ENCODE measurements at places on chromosomes 7 and 10. TPM values are rescaled to one million over a fixed set of nuclear protein-coding genes. Genes with fewer than 3 reads are reported as not detected.

SUGCT gene
- total RNA-seq, result not detected

FAM25G gene
- total RNA-seq, result not detected

TACR2 gene
- total RNA-seq, result not detected

TFAM gene
- 67.2 TPM for total RNA-seq

MSMB gene
- total RNA-seq, result not detected

ZMIZ1 gene
- total RNA-seq, result 40.6 TPM

DCLRE1A gene
- 13.3 TPM for total RNA-seq

OR2A25 gene
- not detected for total RNA-seq

SLIT1 gene
- 0.71 TPM for total RNA-seq

Data from activated CD8-positive, alpha-beta T cell treated with anti-CD3 and anti-CD28 coated beads, Interleukin-2, amount 10 ng/mL, durations not matched to agents 7 days and 5 days (primary cell).